Left kidney (tissue), 8 donors: ENCODE measurements at places on chromosomes 1 and 21. TPM values are rescaled to one million over a fixed set of nuclear protein-coding genes. Genes with fewer than 3 reads are reported as not detected.

GRCh38 chr1:92739669-92740524 lies 45.0 kb downstream of the EVI5 start:
- no peak for DNase-seq

DNA sequence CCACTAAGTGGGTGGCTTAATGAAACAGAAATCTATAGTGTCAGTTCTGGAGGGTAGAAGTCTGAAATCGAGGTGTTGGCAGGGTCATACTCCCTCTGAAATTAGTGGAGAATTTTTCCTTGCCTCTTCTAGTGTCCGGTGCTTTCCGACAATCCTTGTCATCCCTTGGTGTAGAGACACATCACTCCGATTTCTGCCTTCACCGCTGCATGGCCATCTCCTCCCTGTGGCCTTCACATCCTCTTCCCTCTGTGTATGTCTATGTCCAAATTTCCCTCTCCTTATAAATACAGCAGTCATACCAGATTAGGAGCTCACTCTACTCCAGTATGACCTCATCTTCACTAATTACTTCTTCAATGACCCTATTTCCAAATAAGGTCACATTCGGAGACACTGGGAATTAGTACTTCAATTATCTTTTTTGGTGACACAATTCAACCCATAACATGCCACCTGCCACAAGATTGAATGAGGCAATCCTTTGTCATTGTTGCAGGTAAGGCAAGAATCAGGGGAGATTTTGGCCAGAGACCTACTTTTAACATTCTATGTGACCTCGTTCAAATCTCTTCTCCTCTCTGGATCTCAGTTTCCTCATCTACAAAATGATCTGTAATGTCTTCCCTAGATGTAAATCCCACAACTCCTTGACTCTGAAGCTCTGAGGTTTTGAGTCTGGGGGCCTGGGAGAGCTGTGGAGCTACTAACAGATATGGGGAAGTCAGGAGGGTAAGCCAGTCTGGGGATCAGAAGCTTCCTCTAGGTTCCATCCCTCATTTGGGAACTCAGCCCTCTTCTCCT lies 16.1 kb downstream of the NAV1 start:
- DNase-seq: no peak

DNA sequence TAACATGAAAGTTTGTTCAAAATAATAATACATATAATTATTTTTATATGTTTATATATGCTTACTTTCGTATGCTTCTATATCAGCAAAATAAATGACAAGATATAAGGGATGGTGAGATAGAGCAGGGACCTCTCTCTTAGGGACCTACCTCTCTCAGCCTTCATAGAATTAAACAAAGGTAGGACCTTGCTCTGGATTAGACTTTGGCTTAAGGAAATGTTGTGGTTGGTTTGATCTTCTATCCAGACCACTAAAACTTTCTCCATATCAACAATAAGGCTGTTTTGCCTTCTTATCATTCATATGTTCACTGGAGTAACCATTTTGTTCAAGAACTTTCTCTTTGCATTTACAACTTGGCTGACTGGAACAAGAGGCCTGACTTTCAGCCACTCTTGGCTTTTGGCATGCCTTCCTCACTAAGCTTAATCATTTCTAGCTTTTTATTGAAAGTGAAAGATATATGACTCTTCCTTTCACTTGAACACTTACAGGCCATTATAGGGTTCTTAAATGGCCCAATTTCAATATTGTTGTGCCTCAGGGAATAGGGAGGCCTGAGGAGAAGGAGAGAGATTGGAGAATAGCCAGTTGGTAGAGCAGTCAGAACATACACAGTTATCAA lies 14.4 kb downstream of the FRRS1 start:
- DNase-seq: no peak

CD52 gene
- polyA plus RNA-seq: 5.6 TPM

TMEM269 gene
- polyA plus RNA-seq: 1.3 TPM

GRCh38 chr1:64116537-64116936 lies 86.9 kb upstream of the UBE2U start:
- DNase-seq: no peak

GRCh38 chr1:106787520-106787919 lies 269.0 kb upstream of the PRMT6 start:
- DNase-seq: no peak

GRCh38 chr1:53065391-53065790 lies 3.4 kb downstream of the PODN start:
- no peak for DNase-seq

GRCh38 chr1:81432059-81432458 lies 368.7 kb upstream of the ADGRL2 start:
- no peak for DNase-seq

DNA sequence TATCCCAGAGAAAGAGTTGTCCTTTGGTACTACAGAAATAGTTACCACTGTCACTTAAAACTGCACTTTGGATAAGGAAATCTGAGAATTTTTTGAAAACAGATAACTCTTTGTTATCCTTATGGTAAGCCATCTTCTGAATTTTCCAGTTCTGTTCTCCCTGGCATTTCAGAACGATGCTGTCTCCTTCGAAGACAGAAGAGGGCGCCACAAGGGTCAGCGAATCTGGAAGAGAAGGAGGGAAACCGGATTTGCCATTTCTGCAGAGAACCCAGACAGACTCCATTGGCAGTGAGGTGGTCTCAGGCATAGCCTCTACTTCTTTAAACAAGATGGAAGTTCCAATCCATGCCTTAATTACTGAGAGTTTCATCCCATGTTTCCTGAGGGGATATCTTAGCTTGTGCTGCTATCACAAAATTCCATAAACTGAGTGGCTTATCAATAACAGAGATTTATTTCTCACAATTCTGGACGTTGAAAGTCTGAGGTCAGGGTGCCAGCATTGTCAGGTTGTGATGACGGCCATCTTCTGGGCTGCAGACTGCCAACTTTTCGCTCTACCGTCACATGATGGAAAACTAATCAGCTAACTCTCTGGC lies 6.4 kb downstream of the FCRL2 start:
- no peak for DNase-seq

TNFRSF9 gene
- 0.13 TPM for polyA plus RNA-seq
